Neural progenitor cell (in vitro differentiated cells): ENCODE measurements at places on chromosomes 7 and 10. TPM values are rescaled to one million over a fixed set of nuclear protein-coding genes. Genes with fewer than 3 reads are reported as not detected.
A peak's percentile ranks its signal among the peaks of the same experiment; 100 is the strongest.

The RSU1 gene
- total RNA-seq, result 9.6 and 18.5 TPM in 2 replicates

- DNase-seq, result peak; percentile 41
These were observed 19.9 kb downstream of the UNCX start for GRCh38 chr7:1252540-1253090.

- peak; percentile 65 for DNase-seq
These were observed 77.4 kb upstream of the ANLN start for GRCh38 chr7:36312064-36312914.

DNA sequence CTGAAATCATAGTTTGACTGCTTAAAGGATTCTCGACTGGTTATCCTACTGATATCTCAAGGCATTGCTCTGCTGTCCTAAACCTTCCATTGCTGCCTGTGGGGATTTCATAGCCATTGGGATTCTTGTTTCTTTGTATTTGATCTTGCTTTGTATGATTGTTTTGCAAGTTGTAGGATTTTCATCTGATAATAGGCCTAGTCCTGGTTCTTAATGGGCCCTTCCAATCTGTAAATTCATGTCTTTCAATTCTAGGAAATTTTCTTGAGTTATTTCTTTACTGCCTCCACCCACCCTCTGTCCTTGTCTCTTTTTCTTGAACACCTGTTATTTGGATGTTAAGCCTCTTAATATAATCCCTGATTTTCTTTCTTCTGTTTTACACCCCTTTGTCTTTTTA lies 72.2 kb downstream of the LANCL2 start:
- DNase-seq, result no peak

The HOXA7 gene
- total RNA-seq, result not detected in 2 replicates

- no peak for DNase-seq
These were observed 1288.0 kb upstream of the SORCS1 start for GRCh38 chr10:108452533-108452932.

The ZMIZ2 gene
- 7.6 and 19.5 TPM in 2 replicates for total RNA-seq

- peak; percentile 60 for DNase-seq
These were observed 44.9 kb downstream of the BAMBI start for GRCh38 chr10:28722065-28722803.

- no peak for DNase-seq
These were observed 131.4 kb downstream of the TCERG1L start for GRCh38 chr10:131180086-131180485.

The LANCL2 gene
- total RNA-seq, result 7.1 and 7.3 TPM in 2 replicates

- DNase-seq, result no peak
These were observed 20.5 kb downstream of the ANKRD16 start for GRCh38 chr10:5869156-5869555.

- DNase-seq, result no peak
These were observed 24.3 kb upstream of the EMX2 start for GRCh38 chr10:117518246-117518645.

DNA sequence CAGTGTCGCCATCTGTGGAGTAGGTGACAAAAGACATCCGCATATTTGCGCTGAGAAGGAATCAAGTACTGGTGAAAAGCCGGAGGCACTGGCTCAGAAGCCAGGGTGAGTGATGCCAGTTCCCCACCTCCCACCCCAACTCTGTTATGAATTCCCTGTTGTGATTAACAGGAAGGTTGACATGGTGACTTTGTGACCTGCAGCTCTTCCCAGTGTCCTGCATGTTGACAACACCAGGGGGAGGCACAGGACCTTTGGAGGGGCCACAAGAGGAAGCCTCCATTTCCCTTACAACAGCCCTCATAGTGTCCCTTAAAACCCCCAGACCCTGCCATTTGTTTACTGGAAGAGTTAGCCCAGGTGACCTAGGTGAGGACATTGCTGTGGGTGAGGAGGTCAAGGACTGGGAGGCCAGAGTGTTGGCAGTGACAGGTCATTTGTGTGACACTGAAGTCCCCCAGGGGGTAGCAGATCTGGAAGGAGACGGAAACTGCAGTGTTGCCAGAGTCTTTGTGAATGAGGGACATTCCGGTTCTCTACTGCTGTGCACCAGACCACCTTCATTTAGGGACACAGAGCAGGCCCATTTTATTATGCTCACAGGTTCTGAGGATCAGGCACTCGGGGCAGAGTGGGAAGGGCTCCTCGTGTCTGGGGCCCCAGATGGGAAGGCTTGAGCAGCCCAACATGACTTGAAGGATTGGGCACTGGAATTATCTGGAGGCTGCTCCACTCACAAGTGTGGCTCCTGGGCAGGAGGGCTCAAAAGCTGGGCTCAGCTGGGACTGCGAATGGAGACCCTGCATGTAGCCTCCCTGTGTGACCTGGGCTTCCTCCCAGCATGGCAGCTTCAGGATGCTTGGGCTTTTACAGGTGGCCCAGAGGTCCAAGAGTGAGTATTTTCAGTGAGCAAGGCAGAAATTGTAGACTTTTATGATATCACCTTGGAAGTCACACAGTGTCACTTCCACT lies 13.0 kb upstream of the ANTXRL start:
- DNase-seq, result peak; percentile 42

- DNase-seq, result no peak
These were observed 450.0 kb downstream of the SUGCT start for GRCh38 chr7:40584667-40585433.

DNA sequence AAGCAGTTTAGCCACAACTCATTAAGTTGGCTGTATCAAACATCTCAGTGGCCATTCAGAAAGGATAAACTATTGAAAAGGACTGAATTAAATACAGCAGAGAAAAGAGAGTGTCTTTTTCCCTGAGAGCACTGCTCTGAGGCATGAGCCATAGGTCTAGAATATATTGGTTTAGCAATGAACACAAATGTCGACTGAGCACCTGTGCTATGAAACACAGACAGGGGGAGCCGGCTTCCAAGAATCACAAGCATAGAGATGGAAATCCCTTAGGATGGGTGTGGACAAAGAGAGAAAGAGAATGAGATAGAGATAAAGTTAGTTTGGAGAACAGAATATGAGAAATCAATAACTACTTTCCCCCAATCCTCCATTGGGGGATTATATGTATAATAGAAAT lies 54.8 kb downstream of the DGKI start:
- no peak for DNase-seq

The PLXNA4 gene
- total RNA-seq, result 0.49 and 1.4 TPM in 2 replicates

DNA sequence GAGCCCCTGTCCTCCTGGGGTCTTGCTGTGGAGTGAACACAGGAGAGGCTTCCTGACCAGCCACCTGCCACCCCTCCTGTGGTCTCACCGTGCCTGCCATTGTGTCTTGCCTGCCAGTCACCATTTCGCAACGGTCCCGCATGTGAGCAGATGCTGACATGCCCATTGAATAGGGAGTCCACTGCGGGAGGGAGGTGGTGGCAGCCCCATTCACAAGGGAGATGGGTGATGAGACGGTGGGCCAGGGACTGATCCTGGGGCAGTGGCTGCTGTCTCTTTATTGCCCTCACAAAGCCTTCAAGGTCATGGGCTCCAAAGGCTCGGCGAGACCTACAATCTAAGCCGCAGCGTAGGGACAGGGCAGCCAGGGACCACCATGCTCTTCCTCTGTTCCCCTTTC lies 76.0 kb upstream of the NPTX2 start:
- DNase-seq, result no peak

DNA sequence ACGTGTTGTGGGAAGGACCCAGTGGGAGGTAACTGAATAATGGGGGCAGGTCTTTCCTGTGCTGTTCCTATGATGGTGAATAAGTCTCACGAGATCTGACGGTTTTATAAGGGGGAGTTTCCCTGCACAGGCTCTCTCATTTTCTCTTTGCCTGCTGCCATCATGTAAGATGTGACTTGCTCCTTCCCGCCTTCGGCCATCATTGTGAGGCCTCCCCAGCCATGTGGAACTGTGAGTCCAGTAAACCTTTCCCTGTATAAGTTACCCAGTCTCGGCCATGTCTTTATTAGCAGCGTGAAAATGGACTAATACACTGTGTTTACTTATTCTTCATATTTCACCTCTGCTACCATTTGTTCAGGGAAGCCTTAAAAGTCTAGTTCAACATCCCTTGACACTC lies 2.2 kb upstream of the DNAAF5 start:
- no peak for DNase-seq

GRCh38 chr7:22146961-22147512 lies 201.3 kb upstream of the CDCA7L start:
- DNase-seq, result no peak

- no peak for DNase-seq
These were observed 129.2 kb downstream of the BBS9 start for GRCh38 chr7:33258491-33258951.

DNA sequence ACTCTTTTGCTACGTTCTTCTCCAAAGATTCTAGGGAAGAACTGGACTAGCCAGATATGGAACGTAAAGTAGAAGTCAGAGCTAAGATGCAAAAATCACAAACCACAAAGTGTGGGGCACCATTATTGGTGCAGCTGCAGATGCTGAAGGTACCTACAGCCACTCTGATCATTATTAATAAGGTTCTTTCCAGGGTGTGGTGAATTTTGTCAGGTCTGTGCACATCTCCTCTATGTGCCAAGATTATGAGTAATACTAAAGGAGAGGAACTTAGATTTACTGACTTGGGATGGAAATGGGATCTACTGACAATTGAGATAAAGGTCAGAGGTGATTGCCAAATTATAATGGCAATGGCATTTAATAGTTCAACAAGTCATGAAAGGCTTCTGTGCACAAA lies 148.2 kb downstream of the RAPGEF5 start:
- no peak for DNase-seq

GRCh38 chr10:23150091-23150490 lies 42.0 kb upstream of the PTF1A start:
- no peak for DNase-seq

The PLCE1 gene
- 0.47 and 0.71 TPM in 2 replicates for total RNA-seq

- no peak for DNase-seq
These were observed 4.0 kb downstream of the PDAP1 start for GRCh38 chr7:99404235-99404976.

DNA sequence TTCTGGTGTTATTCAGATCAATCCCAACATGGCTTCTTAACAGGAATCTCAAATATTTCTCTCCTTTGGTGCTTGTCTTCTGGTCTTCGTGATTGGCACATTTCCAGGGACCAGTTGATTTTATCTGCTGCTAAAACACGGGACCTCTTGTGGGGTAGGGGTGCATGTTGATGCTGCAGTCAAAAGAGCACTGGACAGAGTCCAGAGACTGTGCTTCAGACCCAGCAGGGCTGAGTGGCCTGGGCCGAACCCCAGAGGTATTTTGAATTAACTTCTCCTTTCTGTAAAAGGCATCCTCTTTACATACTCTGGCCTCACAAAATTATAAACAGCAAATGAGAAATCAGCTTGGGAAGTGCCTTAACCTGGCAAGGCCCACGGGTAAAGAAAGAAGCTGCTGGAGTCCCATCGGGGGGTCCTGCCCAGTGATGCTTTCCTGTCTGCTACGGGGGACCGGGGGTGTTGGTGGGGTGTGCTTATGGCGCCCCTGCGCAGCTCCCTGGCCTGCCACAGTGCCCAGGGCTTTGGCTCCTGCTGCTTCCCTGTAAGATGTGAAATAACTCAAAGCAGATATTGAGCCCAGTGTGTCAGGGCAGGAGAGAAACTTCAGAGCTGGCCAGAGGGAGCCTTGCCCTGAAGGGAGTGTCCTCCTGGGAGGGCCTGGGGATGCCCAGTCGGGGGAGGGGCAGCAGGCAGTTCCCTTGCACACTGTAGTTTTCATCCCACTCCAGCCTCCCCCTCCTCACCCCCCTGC lies 230.5 kb downstream of the TCF7L2 start:
- DNase-seq, result no peak

The C1QL3 gene
- 0.25 and 0.28 TPM in 2 replicates for total RNA-seq

- no peak for DNase-seq
These were observed 10.0 kb downstream of the NCAPG2 start for GRCh38 chr7:158694650-158695049.

DNA sequence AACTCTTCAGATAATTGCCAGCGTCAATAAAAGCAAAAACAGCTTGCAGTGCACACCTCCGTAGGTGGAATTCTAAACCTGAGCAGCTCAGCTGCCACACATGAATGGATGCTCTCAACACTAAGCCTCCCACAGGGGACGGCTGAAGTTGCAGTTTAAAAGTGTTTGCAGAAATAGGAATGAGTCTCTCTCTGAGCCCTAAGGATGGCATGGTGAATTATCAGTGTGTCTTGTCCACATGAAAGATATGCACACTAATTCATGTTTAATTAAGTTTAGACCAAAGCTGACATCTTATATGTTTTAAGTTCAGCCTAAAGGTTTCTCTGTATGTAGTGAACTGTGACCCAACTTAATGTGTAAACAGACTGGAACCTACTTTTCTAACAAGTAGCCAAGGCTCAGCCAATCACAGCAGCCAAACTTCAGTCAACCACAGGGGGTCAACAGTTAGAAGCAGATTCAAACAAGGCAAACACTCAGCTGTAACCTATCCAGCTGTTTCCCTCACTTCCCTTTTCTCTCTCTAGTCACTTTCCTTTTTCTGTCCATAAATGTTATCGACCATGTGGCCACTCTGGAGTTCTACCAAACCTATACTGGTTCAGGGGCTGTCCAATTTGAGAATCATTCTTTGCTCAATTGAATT lies 38.1 kb downstream of the CTTNBP2 start:
- DNase-seq, result peak; percentile 37

GRCh38 chr10:27620430-27621397 lies 116.6 kb downstream of the RAB18 start:
- DNase-seq, result no peak

DNA sequence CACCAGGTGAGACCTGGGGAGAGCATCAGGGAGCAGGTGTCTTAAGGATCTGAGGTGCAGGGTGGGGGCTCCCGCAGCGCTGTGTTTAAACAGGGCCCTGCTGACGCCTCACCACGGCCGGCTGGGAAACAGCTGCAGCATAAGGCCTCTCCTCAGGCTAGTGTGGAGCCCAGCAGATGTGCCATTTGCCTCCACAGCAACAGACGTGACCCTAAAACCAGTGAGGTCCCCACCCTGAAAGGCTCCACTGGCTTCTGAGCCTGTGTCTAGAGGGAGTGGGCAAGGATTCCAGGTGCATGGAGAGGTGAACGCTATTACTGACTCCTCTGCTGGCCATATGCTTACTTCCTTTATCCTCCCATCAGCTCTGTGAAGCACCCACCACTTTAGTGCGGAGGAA lies 47.8 kb downstream of the SYPL1 start:
- DNase-seq, result no peak

The ALKBH4 gene
- total RNA-seq, result 6.5 and 50.7 TPM in 2 replicates

The RNF32 gene
- 3.0 and 3.3 TPM in 2 replicates for total RNA-seq

The PARG gene
- total RNA-seq, result 57.5 and 67.2 TPM in 2 replicates

The IFIT3 gene
- 0.06 TPM in 1 of 2 replicates, not detected in the other for total RNA-seq

DNA sequence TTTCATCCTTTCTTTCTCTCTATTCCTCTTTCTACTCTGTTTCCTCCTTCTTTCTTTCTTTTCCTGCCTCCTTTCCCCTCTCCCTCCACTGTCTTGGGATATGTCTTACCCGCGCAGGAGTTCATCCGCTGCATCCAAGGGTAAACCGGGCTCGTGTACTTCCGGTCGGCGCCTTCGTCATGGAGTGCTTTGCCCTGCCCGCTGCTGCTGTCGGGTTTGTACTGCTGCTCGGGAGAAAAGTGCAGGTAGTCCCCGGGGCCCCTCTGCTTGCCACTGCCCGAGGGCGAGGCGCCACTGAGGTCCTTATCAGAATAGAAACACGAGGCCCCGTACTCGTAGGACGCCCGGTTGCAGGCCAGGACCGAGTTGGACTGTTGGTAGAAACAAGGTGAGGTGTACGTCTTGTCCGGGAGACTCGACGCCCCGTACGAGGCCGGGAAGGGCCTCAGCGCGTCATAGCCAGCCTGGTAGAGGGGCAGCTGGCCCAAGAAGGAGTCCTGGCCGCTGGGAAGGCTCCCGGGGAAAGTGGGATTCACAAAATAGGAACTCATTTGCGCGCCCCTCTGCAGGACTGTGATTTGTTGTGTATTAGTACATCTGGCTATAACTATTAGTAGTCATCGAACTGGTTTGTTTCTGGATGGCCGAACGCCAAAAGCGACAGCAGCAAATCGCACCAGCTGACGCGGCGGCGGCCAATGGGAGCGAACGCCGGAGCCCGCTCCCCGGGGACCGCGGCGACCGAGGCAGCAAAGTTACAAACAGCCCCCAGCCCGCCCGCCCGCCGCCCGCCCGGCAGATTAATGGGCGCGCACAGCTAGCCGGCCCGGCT lies at the start of gene HOXA6:
HOXA6 (minus strand) TSS at position 576 of the 832 bp plus-strand sequence; CDS start at position 551, 25 bp downstream.
- DNase-seq, result no peak
